ENCODE measurements at places on chromosomes 12 and 14.

GRCh38 chr12:70178038-70178437 lies 65.2 kb upstream of the CNOT2 start:
- no peak for DNase-seq

- DNase-seq = no peak
These were observed 15.9 kb downstream of the HHIPL1 start for GRCh38 chr14:99660794-99661193.

- no peak for DNase-seq
These were observed 16.4 kb downstream of the CEP170B start for GRCh38 chr14:104881369-104881979.

DNA sequence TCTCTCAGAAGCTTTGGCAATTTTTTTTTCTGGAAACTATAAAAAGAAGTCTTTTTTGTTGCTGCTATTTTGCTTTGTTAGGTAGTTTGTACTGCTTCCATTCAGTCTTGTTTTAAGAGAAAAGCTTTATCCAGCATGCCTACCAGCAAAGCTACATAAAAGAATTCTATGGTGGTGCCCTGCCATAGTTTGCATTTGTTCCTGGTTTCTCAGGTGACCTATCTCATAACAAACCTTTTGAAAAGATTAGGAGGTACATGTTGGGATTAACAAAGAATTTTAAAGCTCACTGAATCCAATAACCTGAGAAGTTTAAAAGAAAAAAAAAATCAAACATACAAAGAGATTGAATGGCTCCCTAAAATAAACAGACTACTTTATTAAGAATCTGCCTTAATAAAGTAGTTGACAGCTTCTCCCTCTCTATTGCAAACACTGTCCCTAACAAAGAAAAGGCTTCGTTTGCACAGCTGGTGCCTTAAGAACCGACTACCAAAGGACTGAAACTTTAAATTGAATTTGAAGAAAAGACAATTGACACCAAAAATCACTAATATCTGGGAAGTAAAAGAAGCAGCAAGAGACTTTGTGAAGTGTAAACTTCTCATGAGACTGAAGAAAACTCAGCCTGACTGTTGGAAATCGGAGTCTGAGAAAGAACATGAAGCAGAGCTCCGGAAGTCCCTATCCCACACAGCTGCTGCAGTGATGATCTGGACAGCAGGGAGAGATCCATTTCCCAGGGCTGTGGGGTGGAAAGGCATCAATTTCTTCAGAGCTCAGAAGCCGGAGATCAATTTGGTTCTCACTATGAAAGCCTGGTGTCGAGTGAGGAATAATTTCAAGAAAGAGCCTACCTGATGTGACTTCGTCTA lies 102.7 kb upstream of the PLEKHA5 start:
- DNase-seq = no peak

DNA sequence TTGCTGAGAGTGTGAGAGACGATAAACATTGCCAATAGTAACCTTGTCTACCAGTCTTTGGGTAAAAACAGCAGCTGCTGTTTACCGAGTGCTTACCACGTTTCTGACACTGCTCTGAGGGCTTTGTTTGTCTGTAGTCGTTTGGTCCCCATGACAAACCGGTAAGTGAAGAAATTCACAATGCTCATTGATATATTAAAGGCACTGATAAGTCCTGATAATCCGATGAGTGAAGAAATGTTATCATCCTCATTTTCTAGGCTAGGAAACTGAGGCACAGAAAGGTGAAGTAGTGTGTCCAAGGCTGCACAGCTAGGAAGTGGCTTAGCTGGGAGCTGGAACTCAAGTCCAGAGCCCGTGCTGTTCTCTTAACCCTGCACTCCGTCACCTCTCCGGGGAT lies 138.6 kb downstream of the SCARB1 start:
- DNase-seq = no peak

GRCh38 chr12:89189448-89189847 lies 162.9 kb downstream of the DUSP6 start:
- DNase-seq = no peak

- DNase-seq = peak; percentile 94
These were observed at the start of gene NUBPL for GRCh38 chr14:31561155-31561846. Gene NUBPL (plus strand): TSS chr14:31561404. CDS start chr14:31561440, 36 bp downstream.

GRCh38 chr14:68824207-68824516 lies 31.3 kb upstream of the ZFP36L1 start:
- no peak for DNase-seq

GRCh38 chr12:49022558-49023178 lies 4.1 kb upstream of the PRKAG1 start:
- DNase-seq = no peak

DNA sequence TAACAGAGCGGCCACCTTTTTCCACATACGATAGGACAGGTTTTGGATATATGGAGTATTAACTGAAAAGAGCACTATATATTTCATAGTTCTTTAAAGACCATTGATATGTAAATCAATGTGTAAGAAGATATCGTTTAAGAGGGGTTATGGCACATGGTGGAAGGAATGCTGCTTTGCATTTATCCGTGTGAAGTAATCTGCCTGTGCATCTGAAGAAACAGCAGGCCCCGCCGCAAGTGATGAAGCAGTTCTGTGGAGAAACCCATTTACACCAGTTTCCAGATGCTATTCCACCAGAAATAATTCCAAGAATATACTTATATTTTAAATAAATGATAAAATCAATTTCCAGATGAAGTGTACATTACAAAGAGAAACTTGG lies 72.4 kb downstream of the BICD1 start:
- DNase-seq = no peak

DNA sequence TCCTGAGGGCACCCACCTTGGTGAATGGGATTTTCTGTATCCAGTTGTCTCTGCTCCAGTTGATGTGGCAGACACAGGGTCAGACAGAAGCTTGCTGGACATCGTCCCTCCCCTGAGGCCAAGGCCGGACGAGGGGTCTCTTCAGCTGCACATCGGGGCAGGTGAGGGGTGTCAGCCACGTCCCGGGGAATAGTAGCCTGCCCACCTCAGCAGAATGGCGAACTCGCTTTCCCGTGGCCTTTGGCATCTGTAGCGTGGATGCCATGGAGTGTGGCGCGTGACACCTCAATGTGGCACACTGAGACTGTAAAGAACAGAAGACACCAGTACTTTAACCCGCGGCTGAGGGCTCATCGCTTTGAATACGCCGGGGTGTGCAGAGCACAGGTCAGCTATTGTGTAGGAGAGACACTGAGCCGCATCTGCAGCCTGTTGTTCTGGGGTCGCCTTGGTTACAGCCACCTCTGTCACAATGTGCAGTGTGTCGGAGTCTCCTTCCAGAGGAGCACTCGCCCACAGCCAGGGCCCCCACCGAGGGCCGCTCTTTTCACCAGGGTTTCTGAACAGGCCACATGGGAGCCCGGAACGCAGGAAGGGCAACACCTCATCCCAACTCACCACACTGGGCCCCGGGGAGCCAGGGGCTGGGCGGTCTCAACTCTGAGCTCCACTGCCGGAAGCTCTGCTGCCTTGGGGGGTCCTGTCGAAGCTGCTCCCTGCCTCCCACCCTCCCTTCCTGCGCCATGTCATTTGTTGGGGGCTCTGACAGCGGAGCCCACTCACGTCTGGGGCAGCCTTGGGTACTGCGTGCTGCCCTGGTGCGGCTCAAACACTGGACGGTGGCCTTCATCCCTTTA lies 77.0 kb downstream of the ADGRD1 start:
- DNase-seq = no peak

DNA sequence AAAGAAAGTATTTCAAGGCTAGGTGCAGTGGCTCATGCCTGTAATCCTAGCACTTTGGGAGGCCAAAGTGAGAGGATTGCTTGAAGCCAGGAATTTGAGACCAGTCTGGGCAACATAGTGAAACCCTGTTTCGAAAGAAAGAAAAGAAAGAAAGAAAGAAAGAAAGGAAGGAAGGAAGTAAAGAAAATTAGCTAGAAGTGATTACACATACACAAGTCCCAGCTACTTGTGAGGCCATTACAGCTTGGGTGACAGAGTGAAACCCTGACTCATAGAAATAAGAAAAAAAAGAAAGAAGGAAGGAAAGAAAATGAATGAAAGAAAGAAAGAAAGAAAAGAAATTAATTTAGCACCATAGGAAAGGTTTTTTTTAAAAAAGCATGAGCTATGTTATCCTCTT lies 33.3 kb upstream of the PPP1CC start:
- no peak for DNase-seq

DNA sequence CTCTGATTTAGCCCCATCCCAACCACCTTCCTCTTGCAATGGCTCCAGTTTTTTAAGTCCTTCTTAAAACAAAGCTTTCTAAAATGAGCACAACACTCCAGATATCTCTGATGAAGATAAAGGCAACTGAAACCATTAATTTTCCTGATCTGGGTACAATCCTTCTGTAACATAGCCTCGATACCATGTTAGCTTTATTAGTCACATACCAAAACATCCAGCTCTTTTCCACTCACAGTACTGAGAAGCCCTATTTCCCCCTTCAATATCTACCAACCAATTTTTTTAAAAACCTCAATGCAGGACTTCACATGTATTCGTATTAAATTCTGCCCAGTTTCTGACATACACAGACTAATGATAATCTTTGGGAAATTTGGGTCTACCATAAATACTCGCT lies 105.9 kb downstream of the MED13L start:
- DNase-seq = peak; percentile 20

DNA sequence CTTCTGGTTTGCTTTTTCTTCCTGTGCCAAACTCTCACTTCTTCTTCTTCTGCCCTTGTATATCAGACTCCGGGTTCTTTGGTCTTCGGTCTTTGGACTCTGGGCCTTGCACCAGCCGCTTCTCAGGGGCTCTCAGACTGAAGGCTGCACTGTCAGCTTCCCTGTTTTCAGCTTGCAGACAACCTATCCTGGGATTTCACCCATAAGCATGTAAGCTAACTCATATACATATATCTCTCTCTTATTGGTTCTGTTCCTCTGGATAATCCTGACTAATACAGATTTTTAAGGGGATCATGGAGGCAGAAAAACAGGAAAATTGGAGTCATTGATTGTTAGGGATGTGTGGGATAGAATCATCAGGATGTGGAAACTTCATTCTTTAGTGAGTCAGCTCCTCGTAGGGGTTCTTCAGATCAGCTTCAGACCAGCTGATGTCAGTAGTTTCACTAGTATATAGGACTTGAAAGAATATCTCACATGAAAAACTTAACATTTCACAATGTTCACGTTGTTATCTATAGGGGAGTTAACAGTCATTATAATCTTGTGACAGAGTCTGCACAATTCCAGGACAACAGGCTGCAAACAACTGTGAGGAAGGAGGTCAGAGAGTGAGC lies 102.9 kb downstream of the RASSF9 start:
- peak; percentile 65 for DNase-seq

GRCh38 chr12:122104844-122105243 lies 26.3 kb downstream of the MLXIP start:
- no peak for DNase-seq

DNA sequence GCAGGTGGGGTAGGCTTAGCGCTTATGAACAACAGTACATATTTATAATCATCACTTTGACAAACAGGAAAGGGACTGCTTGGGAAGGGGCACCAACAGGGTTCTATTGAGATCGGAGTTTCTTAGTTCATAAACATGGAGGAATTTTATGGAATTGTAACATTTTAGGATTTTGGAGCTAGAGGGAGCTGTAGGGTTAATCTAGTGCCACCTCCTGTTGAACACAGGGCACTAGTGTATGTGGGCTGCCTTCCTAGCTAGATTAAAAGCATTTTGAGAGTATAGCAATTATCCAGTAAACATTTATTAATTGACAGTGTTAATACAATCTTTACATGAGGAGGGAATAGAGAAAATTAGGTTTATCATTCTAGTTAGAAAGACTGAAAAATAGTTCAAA lies 23.1 kb upstream of the TBC1D30 start:
- peak; percentile 57 for DNase-seq

- DNase-seq = peak; percentile 88
These were observed 56.4 kb upstream of the ATP2A2 start for GRCh38 chr12:110224379-110225304.

DNA sequence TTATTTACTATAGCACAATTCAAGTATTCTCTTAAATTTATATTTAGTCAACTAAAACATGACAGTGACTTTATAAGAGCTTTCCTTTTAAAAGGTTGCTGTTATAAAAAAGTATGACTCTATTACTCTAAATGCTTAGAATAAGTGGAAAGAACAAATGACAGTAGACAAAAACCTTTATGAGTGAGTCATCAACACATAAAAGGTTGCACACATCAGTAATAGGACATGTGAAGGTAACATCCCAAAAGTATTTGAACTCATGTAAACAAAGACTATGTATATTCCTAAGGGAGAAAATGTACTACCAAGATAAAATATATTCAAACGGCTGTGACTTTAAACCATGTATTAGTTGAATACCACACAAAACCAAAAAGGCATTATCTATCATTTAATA lies 98.8 kb downstream of the PAWR start:
- DNase-seq = peak; percentile 24

DNA sequence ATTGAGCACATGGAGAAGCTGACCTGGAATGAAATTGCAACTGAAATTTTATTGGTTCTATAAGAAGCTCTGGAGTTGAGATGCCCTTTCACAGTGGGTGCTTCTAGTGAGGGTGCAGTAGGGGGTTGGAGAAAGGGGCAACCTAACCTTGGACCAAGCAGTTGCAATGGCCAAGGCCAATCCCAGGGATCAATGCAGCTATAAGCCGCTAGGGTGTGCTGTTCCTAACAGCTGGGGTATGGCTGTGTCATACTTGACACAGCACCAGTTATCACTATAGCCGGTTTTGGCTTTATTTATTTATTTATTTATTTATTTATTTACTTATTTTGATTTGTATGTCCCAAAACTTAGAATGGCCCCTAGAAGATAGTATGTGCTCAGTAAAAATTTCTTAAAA lies 505.9 kb downstream of the FLRT2 start:
- peak; percentile 19 for DNase-seq

- DNase-seq = no peak
These were observed 30.8 kb upstream of the G2E3 start for GRCh38 chr14:30528119-30528518.

DNA sequence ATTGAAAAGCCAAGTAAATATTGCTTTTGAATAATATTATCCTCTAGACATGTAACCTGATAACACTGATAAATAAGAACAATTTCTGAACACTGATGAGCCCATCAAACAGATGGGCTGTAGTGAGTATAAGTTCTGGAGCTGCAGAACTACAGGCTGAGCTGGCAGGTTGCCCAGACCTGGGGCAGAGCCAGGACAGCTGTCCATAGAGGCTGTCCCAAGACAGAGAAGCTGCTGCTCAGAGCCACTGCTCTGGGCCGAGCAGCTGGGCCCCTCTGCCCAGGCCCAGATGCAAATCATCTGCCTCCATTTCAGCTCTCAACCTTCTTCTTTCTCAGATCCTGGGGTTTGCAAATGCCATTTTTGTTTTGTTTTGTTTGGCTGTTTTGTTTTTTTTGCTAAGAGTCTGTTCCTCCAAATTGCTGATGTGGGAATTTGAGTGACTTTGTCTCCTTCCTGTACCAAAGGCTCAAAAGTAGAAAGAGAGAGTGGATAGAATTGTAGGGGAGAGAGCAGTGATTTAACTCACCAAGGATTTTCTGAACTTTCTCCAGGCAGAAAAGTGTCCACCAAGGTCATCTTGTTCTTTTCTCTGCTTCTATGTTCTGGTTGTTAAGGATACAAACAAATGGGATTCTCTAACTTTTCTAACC lies 4.0 kb upstream of the TESPA1 start:
- no peak for DNase-seq

GRCh38 chr14:55977392-55978150 lies 140.6 kb upstream of the PELI2 start:
- no peak for DNase-seq

GRCh38 chr12:62860020-62860419 lies 74.9 kb downstream of the PPM1H start:
- no peak for DNase-seq

Measured in ELR (cell line).